ENCODE measurements at places on chromosomes 16 and 17. TPM values are rescaled to one million over a fixed set of nuclear protein-coding genes. Genes with fewer than 3 reads are reported as not detected.

DNA sequence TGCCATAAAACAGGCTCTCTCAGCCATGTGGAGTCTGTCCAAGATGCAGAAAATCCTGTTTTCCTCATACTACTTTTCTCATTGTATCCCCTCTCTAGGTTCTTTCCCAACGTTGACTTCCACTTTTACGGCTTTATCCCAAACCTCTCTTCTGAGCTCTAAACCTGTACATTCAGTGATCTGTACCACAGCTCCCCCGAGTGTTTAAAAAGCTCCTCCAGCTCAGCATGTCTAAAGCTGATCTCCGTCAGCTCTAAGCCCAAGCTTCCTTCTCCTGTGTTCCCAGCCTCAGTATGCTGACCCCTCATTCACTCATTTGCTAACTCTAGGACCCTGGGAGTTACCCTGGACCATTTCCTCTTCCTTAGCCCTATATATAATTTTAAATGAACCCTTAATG, 144.6 kb downstream of the DNAH9 start:
- no peak for DNase-seq

DNA sequence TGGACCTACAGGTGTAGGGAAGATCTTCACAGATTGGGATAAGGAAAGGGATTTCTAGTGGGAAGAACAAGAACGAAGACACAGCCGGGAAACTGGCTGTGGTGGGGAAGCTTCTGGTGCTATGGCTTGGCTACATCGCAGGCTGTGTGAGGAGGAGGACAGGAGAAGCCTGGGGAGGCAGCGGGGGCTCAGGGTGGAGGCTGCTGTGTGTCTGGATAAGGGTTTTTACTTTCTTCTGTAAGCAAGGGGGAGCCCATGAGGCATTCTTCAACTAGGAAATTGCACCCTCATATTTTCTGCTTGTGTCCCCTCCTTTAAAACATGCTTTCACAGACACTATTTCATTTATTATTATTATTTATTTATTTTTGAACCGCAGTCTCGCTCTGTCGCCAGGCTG, 2.9 kb upstream of the RHBDF2 start:
- no peak for DNase-seq

DNA sequence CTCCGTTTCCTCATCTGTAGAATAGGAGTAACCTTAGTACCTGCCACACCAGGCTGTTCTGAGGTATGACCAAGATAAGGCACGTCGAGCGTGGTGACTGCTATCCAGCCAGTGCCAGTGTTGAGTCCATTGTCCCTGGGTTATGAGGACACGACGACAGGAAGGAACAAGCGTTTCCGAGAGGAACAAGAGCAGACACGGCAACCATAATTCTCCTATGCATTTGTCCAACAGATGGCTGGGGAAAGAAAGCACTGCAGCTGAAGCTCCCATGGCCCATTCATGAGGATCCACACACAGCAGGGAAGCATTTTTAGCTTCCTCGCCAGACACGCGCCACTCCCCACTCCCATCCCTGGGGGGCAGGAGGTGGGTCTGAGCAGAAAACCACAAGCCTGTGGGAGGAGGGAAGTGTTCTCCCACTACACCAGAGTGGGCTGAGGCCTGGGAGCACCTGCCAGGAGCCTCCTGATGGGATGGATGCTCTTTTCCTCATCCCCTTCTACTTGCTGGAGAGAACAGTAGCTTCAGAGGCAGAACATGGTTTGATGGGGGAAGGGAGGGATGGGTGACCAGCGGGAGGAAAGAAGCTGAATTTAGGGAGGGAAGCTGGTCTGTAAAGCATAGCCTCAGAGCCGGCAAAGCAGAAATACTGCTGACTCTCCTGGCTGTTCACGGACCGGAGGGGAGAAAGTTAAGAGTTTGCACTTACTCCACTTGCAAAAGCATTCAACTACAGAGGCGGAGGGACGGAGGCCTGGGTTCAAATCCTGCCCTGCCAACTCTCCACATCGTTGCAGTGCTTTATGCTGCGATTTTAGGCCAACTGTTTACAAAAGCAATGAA, 2.7 kb downstream of the COTL1 start:
- DNase-seq: no peak

GRCh38 chr16:50445621-50446555, 77.1 kb upstream of the BRD7 start:
- no peak for DNase-seq

GRCh38 chr16:80509872-80510271, 30.9 kb upstream of the DYNLRB2 start:
- no peak for DNase-seq

- no peak for DNase-seq
These were observed 74.8 kb downstream of the SLC39A11 start for GRCh38 chr17:73017658-73018057.

DNA sequence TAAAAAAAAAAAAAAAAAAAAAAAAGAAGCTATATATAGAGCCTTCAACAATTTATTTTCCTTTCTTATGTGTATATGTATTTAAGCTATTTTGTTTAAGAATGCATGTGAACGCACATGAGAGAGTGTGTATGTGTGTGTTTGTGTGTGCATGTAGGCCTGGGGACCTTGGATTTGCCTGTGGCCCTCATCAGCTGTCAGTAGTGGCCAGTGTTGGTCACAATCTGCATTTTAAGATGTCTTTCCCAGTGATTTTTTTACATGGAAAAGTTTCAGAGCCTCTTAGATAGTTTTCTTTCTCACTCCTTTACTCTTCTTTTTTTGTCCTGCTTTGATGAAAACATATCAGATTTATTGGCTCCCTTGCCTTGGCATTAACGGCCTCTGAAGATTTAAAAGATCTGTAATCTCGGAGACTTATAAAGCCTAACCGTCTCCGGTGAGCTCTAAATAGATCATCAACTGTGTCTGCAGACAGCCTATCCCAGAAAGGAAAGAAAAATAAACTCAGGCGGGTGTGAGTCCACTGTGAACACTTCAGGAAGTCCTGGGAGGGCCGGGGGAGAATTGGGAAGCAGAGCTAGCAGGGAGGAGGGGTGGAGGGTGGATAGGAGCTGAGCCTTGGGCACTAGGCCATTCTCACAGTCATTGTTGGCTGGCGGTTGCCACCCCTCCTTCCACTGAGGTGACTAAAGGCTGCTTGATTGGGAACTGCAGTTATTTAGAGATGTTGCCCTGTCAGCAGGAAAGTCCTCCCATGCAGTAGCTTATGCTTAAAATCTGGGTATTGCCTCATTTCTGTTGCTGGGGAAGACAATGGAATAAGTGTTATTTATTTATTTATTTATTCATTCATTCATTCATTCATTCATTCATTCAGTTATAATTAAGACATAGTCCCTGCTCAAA, 86.8 kb downstream of the WWP2 start:
- DNase-seq: no peak

- DNase-seq: no peak
These were observed 38.1 kb upstream of the RHOT1 start for GRCh38 chr17:32104158-32104557.

DNA sequence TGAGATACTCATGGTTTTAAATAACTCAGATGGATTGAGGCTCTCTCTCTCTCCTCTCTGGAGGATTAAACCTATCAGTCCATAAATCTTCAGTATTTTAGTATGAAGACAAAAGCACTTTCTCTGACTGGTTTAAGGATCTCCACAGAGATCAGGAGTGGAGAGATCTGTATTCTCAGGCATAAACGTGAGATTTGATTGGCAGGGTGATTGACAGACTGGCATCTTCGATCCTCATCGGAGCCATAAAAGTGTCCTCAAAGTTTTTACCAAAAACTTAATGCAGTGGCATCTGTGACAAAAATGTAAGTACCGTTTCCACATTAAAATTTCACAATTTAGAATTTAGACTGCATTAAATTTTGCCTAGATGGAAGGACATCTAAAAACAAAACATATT, 870.1 kb downstream of the KCNJ2 start:
- DNase-seq: no peak

GRCh38 chr16:82895843-82896242, 269.1 kb downstream of the CDH13 start:
- DNase-seq: no peak

PMP22 gene
- 12.5 TPM for total RNA-seq

TMEM238L gene
- total RNA-seq: not detected

TBC1D3H gene
- 0.05 TPM for total RNA-seq

CD79B gene
- 19.5 TPM for total RNA-seq

DNA sequence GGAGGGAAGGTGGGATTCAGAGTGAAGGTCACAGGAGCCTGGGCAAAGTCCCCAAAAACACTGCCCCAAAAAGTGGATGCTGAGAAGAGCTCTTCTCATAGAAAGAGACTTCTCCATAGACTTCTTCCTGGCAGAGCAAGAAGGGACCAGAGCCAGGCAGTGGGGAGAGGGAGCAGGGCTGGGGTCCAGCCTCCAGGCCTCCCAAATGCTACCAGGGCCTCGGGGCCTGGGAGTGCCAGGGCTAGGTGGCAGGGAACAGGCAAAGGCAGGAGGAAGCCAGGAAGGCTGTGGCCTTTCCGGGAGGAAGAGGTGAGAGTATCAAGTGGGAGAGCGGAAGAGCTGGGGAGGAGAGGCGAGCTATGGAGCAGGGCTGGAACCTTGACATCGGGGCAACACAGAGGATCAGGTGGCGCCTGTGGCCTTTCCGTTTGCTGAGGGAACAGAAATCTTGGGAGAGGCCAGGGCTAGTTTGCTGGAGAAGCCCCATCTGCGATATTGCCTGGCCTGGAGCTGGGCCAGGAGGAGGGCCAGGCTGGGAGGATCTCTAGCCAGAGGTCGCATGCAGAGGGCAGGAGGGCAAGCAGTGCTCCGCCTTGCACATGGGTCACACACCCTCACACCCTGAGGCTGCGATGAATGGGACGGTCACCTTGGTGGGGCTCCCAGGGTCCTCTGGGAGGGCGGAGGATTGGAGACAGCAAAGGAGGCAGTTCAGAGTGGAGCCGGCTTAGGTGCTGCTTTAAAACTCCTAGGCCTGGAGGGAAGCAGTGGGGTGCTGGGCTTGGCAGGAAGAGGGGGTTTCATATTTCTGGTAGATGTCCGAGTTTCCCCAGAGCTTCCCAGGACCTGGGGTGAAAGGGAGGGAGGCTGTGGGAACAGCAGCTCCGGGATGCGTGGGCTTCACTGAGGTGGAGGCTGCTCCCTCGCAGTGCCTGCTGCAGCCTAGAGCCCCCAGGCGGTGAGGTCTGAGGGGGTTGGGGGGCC, 3.4 kb downstream of the SLC16A5 start:
- no peak for DNase-seq

- DNase-seq: no peak
These were observed 4.7 kb downstream of the CENPV start for GRCh38 chr17:16348586-16348985.

FOXN1 gene
- total RNA-seq: 5.4 TPM

DNA sequence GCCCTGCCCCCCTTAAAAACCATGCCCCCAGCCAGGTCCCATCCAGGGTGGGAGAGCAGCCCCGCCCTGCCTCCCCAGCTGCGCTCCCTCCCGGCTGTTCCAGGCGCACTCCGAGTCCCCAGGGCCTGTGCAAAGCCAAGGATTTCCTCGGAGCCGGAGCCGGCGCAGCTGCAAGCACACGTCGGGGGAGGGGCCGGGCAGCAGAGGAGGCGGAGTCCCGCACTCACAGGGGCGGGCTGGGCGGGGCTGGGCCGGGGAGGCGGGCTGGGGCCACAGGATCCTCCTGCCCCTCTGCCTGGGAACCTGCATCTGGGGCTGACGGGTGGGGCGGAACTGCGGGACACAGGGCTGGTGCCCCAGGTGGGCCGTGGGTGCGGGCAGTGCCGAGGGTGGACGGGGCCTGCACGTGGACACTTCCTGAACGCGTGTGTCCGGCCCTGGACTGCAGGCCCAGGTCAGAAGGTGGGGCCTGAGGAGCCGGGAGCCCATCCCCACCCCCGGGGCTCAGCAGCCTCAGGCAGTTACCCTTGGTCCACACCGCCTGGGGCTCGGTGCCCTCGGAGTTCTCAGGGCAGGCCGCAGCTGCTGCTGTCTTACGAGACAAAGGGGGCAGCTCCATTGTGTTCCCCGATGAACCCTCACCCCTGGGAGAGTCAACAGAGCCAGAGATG, 24.0 kb upstream of the SSTR5 start:
- DNase-seq: no peak

- DNase-seq: no peak
These were observed 41.0 kb downstream of the TOM1L2 start for GRCh38 chr17:17931159-17931558.

DNA sequence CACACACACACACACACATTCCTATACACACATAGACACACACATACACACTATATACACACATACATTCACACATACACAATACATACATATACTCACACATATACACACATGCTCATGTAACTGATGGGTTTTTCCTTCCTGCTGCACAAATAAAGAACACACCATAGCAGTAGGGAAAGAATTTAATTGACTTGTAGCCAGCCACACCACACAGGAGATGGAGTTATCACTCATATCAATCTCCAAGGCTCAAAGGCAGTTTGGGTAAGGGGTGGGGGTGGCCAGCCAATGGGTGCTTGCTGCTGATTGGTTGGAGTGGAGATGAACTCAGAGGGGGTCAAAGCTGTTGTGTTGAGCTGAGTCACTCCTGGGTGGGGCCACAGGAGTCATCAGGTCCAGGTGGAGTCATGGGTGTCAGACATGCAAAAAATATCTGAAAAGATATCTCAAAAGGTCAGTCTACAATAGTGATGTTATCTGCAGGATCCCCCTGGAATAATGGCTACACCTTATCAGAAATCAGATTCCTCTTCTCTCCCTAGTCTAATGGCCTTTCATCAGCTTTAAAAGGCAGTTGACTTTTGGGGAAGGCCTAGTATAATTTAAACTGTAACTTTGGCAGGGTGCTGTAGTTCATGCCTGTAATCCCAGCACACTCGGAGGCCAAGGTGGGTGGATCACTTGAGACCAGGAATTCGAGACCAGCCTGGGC, 46.1 kb downstream of the WSB1 start:
- DNase-seq: no peak

DNA sequence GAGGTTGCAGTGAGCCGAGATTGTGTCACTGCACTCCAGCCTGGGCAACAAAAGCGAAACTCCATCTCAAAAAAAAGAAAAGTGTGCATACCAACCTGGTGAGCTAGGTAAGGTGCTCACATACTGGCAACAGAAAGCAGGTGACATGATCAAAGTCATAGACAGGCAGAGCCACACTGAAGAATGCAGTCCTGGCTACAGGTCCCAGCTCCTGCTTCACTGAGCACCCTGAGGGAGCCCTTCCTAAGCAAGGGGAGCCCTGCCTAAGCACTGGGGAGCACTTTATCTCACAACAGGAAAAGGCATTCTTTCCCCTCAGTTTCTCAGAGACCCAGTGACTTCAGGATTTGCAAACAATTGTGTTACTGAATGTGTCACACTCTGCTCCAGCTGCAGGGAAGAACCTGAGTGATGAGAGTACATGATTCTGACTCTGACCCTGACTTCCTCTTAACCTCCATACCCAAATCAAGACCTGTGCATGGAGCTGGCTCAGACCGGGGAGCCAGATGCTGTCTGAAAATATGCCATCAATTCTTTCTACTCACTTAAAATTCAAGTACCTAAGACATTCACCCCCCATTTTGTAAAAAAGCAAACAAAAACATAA, 40.5 kb downstream of the ANKRD11 start:
- no peak for DNase-seq

- no peak for DNase-seq
These were observed 43.9 kb downstream of the TMEM235 start for GRCh38 chr17:78275355-78275754.

- no peak for DNase-seq
These were observed 5.9 kb upstream of the DNAH17 start for GRCh38 chr17:78583091-78583490.

C17orf107 gene
- 0.57 TPM for total RNA-seq

RUNDC3A gene
- 0.99 TPM for total RNA-seq

Measured in thymus (tissue), 14 donors.